Activated CD8-positive, alpha-beta memory T cell treated with anti-CD3 and anti-CD28 coated beads, Interleukin-2, amount 50 U/mL, for 4 hours (primary cell): ENCODE measurements at places on chromosomes 3 and 15.

- DNase-seq, result no peak
These were observed 129.9 kb downstream of the RORA start for GRCh38 chr15:61099020-61099810.

DNA sequence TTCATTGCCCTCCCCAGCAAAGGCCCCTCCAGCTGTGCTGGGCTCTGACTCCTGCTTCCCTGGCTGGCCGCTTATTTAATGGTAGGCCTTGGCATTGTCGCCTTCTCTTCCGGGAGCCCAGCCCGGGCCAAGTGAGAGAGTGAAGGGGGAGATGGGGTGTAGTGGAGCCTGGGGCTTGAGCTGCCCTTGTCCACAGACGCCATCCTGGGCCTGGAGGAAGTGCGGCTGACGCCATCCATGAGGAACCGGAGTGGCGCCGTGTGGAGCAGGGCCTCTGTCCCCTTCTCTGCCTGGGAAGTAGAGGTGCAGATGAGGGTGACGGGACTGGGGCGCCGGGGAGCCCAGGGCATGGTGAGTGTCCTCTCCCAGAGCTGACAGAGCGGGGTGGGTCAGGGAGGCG lies 3.3 kb downstream of the LMAN1L start:
- DNase-seq, result no peak

DNA sequence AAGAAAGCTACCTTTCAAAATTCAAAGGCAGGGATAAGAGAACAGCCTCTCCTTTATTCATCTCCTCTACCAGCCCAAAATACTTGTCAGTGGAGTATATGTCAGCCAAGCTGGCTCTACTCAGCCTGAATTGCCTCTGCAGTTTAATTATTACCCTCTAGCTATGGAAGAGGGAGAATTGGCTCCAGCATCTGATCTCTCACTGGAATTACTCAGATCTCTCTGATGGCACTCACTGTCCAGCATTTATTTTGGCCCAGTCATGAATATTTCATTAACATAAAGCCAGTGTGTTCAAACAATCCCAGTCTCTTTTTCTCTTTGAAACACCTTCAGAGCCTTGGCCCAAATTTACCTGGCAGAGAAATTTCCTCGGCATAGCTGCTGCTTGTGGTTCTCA lies 58.6 kb upstream of the TMEM108 start:
- DNase-seq, result no peak

DNA sequence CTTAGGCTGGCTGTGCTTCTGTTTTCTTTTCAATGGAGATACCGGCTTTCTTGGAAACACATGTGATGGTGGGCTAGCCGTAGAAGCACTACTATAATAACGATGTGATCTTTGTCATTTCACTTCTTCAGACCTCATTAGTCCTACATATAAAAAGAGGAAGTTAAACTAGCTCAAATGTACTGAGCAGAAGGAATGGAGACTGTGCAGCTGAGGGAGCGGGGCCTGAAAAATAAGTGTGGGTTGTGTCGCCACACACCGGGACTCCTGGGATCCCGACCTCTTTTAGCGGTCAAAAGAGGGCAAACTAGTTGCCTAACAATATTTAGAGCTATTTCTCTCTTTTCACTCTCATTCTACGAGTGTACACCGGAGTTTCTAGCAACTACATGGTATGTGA lies 1.0 kb upstream of the RNF7 start:
- no peak for DNase-seq

DNA sequence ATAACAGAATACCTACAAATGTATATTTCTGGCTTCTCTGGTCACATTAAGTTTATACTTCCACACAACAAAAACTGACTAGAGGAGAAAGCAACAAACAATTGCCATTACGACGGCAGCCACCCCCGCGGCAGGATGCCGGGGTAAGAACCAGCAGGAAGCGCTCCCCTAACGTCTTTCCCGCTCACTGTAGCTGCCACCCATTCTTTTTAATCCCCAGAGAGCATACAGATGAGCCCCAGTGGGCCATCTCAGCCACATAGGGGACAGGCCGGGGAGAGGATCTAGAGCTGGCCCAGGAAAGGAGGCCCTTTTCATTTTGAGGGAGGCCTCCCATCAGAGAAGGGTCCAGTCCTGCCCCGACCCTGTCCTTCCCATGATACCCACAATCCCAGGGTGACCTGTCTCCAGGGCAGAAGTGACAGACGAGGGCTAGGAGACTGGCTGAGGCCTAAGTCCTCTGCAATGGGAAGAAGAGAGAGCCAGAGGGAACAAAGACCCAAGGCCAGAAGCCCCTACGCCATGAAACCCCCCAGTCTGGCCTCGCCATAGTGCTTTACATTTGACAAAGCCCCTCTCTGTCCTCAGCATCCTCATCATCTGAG lies 3.6 kb upstream of the CALML4 start:
- DNase-seq, result no peak

- DNase-seq, result no peak
These were observed 354.2 kb upstream of the BCHE start for GRCh38 chr3:166191411-166191810.
